ENCODE measurements at places on chromosomes 2 and 18.

- no peak for DNase-seq
Measured at GRCh38 chr18:62621546-62621945, 93.8 kb upstream of the PHLPP1 start.

DNA sequence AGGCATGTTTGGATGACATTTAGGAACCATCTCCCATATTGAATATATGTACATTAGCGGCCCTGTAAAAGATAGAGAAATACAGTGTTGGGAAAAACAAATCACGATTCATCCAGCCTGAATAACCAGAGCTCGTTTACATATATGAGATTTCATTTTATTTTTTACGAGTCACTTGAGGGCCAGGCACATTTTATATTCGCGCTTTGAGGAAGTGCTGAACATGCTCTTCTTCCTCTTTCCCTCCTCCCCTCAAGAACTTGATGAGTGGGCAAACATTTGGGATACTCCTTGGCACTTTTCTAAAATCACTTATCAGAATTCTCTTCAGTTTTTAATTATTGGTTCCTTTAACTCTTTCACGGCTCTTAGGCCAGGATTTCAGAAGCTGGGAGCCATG is 268.0 kb upstream of the TANK start:
- no peak for DNase-seq

- no peak for DNase-seq
Measured at GRCh38 chr2:12929758-12930157, 213.0 kb downstream of the TRIB2 start.

DNA sequence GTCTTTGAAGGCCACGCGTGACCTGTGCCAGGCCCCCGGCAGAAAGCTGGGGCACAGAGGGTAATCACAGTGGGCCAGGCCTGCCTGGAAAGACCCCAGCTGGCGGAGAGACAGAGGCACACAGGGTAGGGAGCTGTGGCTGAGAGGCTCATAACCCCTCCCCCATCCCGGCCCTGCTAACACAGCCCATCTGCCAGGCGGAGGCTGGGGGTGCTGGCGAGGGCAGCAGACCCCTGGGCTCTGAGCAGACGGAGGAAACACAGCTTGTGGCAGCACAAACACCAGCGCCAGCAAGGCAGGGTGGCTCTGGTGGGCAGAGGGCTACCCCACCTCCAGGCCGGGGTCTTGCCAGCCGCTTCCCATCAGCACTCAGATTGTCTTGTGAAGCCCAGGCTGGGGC is 19.0 kb downstream of the HS6ST1 start:
- no peak for DNase-seq

DNA sequence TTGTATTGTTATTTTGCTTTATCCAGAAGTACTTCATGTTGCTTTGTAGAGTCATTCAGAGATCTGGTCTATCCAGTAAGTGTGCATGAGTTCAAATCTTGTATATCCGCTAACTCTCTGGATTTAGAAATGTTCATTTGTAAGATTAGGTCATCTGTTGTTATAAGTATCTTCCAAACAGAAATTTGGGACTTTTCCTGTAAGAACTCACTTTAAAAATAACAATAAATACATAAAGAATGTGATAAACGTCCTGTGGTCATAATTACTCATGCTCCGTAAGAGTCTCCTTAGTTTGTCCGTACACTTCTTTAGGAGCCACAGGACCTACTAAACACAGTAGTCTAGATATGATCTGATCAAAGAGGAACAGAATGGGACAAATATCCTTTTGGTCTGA is 699.9 kb upstream of the SLC8A1 start:
- no peak for DNase-seq

DNA sequence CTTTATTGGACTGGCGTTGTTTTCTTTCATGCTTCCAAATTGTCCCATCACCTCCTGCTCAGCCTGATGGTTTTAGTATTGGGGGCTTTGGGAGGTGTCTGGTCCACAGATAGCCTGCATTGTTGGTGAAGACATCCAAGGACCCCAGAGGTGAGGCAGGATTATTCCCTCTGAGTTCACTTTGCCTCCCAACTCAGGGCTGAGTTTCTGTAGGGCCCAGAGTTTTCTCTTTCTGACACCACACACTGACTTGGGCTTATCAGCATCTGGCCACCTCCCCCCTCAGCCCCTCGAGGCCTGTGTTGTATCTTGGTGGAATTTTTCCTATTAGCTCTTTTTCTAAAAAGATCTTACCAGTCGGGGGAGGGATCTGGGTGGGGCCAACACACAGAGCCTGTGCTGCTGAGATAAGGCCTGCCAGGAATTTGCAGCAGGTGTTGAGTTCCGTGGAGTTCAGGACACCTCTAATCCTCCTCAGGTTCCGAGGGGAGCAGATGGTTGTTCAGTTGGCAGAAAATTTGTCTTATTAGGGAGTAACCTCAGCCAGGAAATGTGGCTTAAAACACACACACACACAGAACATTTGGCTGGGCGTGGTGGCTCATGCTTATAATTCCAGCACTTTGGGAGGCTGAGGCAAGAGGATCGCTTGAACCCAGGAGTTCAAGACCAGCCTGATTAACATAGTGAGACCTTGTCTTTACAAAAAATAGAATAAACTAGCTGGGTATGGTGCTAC is 7.3 kb downstream of the EMILIN2 start:
- DNase-seq, result no peak

- DNase-seq, result no peak
Measured at GRCh38 chr18:9547782-9548181, 66.6 kb downstream of the PPP4R1 start.

DNA sequence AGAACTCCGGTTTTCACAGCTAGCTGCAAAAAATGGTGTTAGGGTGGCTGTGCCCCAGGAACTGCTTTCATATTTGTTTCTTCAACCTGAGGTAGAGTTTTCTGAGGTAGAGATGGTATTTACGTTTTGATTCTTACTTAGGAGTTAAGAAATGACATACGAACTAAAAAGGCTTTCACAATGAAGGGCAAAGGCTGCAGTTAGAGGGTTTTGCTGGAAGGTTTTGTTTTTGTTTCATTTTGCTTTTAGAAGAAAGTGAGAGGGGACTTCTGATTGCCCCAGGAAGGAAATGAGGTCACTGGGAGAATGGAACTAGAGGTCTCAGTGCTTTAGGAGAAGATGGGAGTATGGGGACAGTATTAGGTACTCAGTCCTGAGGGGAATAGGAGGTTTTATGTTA is 15.5 kb downstream of the CDCA7 start:
- DNase-seq, result peak; percentile 46

DNA sequence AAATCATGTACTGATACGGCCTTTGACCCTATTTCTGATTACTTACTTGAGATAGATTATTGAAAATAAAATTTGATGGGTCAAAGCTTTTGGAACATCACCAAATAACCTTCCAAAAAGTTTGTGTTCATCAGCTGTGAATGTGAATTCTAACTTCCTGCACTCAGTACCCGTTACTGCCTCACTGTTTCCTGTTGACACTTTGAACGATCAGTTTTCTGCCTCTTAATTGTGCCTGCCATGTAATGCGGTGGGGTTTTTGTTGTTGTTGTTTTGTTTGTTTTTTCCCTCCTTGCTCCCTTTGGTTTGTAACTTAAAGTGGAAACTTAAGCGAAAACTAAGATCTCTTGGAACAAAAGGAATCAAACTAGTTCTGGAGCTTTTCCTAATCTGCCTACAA is 18.9 kb downstream of the ATG16L1 start:
- peak; percentile 44 for DNase-seq

DNA sequence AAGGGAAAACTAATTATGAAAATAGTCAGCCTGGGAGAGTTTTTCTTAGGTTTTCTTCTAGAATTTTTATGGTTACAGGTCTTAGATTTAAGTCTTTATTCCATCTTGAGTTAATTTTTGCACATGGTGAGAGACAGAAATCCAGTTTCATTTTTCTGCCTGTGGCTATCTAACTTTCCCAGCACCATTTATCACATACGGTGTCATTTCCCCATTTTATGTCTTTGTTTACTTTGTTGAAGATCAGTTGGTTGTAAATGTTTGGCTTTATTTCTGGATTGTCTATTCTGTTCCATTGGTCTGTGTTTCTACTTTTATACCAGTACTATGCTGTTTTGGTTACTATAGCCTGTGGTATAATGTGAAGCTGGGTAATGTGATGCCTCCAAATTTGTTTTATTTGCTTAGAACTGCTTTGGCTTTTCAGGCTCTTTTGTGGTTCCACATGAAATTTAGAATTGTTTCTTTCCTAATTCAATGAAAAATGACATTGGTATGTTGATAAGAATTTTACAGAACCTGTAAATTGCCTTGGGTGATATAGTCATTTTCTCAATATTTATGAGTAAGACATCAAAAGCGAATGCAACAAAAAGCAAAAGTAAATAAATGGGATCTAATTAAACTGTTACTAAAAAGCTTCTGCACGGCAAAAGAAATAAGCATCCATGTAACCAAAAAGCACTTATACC is 146.1 kb upstream of the NOL4 start:
- no peak for DNase-seq

- DNase-seq, result no peak
Measured at GRCh38 chr18:34595690-34596089, 114.4 kb upstream of the DTNA start.

DNA sequence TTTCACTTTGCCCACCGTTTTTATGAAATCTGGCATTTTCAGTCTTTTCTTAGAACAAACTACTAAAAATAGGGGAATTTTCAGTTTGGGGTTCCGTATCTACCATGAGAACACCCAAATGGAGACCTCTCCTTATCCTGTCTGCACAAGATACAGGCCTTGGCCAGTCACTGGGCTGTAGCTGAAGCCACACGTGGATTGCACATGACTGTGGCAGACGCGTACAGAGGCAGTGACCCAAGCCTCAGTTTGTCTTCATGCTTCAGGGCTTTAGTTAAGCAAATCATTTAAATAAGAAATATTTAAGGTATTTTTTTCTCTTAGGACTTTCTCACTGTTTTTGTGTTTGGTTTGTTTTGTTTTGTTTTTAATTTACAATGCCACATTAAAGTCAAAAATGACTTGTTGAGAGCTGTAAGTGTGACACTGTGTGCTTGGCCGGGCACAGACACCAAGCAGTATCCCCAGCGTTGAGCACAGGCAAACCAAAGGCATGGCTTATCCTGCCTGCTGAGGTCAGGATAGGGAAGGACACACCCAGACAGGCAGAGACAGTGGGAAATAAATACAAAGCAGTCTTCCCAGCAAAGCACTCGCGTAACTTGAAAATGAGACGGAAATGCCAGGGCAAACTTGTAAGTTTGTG is 53.3 kb downstream of the TRAPPC12 start:
- no peak for DNase-seq

DNA sequence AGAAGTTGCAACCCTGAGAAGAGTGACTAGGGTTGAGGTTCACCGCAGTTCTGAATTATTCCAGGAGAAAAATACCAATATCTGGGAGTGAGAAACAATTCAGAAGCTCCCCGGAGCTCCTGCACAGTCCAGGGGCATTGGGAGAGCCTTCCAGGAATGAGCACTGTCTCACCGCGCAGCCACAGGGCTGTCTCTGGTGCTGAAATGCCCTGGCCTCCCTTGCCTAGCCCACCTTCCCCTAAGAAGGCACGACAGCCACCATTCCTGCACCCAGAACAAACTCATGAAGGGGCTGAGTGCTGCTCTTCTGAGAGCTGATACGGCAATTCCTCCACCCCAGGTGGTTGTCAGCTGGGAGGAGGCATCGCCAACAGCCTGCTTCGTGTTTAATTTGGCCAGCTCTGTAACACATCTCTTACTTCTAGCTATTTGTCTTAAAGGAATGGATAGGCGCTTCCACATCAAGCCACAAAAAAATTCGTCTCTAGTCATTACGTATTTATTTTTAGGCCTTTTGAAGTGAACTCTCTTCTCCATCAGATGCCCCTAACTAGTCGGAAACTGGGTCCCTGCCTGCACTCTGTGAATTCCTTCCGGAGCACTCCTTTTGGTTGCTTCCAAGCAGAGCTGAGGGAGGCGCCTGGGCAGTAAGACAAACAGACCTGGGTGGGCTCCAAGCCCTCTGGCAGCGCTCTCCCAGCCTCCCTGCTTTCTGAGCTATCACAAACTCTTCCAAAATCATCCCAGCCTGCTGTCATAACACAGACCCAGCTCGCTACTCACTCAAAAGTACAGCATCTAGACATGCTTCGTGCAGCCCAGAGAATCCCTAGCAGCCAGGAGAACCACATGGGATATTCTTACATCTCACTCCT is 120.5 kb upstream of the CCDC68 start:
- no peak for DNase-seq

GRCh38 chr2:241855245-241855887 is 3.3 kb downstream of the PDCD1 start:
- no peak for DNase-seq

DNA sequence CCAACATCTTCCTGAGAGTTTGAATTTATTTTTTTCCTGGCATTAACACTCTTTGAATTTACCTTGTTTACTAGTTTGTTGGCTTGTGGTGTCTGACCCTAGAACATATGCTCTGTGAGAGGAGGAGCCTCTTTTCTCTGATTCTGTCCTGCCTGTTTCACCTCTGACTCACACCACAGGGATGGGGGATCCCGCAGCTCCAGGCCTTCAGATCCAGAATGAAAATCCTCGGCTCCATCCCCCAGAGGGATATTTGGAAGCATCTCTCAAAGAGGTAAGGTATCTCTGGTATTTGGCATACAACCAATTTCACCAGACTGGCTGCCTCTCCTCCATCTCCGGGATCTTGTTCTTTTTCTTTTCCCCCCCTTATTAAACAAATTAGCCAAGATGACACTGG is 104.7 kb downstream of the GPR39 start:
- DNase-seq, result no peak

- no peak for DNase-seq
Measured at GRCh38 chr2:119849838-119850565, 90.3 kb downstream of the PTPN4 start.

GRCh38 chr2:42442774-42443173 is 51.0 kb downstream of the KCNG3 start:
- no peak for DNase-seq

GRCh38 chr2:71531522-71532047 is 78.2 kb downstream of the DYSF start:
- peak; percentile 38 for DNase-seq

- peak; percentile 34 for DNase-seq
Measured at GRCh38 chr18:70464343-70465114, 175.7 kb downstream of the SOCS6 start.

GRCh38 chr2:207617011-207617671 is 8.1 kb downstream of the METTL21A start:
- DNase-seq, result no peak

GRCh38 chr2:119697290-119698020 is 18.5 kb downstream of the TMEM177 start:
- DNase-seq, result no peak

GRCh38 chr18:50820901-50821520 is 1.2 kb upstream of the MRO start:
- DNase-seq, result no peak

DNA sequence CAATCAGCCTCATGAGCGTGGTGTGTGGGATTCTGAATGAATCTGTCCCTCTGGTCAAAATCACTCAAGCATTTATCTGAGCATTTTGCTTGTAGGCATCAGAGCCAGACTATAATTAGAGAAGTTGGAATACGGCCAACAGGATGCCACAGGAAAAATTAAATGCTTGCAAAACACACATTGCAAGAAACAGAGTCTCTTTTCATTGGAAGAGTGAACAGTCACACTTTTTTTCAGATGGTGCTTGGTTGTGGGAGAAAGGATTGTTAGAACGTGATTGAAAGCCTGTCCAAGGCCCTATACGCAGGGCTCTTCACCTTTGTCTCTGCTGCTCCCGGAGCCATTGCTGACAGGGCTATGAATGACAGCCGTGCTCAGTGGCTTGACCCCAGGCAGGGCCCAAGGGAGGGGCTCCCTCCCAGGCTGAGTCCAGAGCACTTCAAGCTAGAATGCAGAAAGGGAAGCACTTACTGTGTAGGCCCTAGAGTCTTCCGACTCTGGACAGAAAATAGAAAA is 59.8 kb downstream of the SNTG2 start:
- DNase-seq, result no peak
